AG09319 (cell line): ENCODE measurements at places on chromosomes 6 and 20.
A peak's percentile ranks its signal among the peaks of the same experiment; 100 is the strongest.

DNA sequence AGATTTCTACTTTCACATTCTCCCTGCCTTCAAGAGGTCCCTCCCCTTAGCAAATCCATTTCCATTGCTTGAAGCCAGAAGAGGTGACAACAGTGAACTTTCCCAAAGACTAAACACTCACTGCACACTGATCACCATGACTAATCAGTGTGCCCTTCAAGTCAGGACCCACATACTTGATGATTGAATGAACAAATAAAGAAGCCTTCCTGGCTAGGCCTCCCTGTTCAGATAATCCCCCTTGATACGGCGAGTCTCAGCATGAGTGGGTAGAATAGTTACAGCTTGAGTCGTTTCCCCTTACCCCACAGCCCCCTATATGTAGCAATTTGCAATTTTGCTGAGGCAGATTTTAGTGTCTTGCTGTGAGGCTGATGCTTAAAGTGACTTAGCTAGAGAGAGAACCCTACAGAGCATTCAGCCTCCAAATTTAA is 102.2 kb downstream of the UNC5CL start:
- DNase-seq, result peak; percentile 27

DNA sequence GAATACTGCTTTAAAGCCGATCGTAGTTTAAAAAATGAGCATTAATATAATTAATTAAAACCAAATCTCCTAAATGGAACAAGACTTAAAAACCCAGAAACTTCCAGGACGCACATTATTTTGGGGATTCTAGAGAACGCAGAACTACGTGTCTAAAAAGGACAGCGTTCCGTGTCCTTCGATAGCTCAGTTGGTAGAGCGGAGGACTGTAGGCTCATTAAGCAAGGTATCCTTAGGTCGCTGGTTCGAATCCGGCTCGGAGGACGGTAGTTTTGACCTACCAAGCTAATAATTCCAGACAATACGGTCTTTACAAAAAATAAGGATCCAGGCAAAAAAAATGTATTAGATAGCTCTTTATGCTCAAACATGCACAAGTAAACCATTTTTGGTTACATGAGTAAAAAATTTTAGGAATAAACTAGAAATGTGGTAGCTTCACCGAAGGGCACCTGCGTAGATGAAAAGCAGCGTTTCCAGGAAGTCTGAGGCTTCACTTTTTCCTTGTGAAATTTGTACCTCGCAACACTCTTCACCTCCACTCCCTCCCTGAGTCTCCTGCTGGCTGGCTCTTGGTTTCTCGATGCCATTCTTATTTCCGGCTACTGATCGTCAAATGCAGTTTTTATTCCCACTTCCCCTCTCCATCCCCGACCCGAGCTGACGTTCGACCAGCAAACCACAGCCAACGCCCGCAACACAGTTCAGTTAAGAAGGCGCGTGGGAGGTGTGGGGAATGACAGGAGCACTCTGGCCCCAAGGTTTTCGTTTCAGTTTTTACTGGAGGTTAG is 19.6 kb upstream of the ABT1 start:
- DNase-seq, result peak; percentile 61

GRCh38 chr6:64034910-64035655 is 399.5 kb downstream of the PHF3 start:
- no peak for DNase-seq

DNA sequence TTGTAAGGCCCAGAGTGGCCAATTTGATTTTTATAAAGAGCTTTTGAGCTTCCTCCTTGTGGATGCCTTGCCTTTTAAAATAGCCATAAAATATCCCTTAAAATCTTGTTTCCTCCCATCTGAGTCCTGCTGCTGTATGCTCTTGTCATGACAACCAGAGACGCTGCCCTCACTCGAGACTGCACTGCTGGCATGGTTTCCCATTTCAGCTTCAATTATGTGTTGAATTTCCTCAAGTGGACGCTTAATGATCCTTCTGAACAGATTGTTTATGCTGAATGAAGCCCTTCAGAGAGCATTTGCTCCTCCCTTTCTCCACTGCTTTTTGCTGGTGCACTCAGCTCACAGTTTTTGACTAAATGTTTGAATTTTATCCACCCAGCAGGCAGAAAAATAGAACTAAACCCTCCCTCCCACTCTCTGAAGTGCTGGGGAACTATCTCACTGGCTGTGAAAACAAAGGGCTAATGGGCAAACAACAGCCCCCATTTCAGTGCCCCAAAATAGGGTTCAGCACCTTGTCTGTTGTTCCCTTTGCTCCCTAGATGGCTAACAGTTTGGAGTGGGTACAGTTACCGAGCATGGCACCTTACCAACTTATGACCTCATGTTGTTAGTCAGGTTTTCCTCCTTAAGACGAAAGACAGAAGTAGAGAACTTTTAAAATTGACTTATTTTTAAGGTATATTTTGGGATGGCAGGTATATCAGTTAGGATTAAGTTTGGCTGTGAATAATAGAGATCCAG is 45.5 kb upstream of the RNF8 start:
- DNase-seq, result no peak

GRCh38 chr6:133456439-133456838 is 215.3 kb downstream of the EYA4 start:
- no peak for DNase-seq

GRCh38 chr6:154471609-154472362 is 38.7 kb downstream of the CNKSR3 start:
- DNase-seq, result no peak

- DNase-seq, result no peak
Measured at GRCh38 chr6:44063561-44064059, 63.6 kb downstream of the MRPL14 start.

DNA sequence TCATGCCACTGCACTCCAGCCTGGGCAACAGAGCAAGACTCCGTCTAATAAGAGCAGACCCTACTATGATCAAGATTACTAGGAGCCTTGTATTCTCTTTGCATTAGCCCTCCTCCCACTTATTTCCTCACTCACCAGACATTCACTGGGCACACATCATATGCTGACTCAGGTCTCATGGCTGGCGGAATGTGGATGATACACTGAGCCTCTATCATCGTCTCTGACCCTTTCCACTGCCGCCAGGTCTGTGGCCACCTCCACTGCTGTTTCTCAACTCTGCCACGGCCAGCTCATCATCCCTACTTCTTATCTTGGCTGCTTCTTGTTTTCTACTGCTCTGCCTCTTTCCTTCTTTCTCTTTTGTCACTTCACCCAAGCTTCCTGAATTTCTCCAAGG is 161.0 kb downstream of the BACH2 start:
- DNase-seq, result no peak

DNA sequence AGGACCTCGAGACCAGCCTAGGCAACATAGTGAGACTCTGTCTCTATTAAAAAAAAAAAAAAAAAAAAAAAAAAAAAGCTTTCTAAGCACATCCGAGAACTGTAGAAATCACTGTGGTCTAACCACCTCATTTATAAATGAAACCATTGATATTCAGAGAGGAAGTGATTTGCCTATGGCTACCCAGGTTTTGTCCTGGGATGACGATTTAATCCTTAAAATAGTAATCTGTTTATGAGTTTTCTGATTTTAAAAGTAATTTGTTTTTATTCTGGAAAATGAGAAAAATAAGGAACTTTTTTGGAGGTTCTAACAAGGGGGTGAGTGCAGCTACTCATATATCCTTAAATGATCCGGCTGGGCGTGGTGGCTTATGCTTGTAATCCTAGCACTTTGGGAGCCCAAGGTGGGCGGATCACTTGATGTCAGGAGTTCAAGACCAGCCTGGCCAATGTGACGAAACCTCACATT is 6.5 kb upstream of the BTN3A2 start:
- no peak for DNase-seq

GRCh38 chr6:142929751-142930358 is 15.1 kb downstream of the HIVEP2 start:
- no peak for DNase-seq
